ENCODE measurements at places on chromosomes 12 and 14.

- DNase-seq = no peak
Observed at GRCh38 chr12:51815571-51815970, 32.9 kb downstream of the FIGNL2 start.

DNA sequence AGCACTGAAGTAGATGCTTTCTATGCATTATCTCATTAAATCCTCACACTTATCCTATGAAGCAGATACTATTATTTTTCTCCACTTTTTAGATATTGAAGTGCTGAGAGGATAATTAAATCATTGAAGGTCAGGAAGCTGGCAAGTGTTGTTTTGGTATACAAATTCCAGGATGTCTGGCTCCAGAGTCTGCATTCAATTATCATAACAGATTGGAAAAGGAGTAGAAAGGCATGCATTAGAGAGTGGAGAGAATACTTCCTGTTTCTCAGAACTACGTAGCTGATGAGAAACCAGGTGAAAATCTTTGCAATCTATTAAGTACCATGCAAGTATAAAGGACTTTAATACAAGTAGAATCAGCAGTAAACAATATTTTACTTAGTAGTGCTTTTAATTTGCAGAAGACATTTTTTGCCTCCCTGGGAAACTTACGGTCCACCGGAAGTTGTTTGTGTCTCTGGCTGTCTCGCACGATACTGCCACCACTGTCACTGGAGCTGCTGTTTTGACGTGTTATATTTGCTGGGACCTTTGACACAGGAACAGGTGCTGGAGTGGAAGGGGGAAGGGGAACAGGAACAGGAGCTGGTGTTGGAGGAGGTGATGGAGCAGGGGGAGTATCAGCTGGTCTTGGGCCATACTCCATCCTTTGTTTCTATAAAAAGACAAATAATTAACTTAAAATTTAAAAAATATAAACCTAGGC is 158.0 kb downstream of the EPS8 start:
- no peak for DNase-seq

- DNase-seq = no peak
Observed at GRCh38 chr12:90672081-90672480, 282.9 kb downstream of the CCER1 start.

DNA sequence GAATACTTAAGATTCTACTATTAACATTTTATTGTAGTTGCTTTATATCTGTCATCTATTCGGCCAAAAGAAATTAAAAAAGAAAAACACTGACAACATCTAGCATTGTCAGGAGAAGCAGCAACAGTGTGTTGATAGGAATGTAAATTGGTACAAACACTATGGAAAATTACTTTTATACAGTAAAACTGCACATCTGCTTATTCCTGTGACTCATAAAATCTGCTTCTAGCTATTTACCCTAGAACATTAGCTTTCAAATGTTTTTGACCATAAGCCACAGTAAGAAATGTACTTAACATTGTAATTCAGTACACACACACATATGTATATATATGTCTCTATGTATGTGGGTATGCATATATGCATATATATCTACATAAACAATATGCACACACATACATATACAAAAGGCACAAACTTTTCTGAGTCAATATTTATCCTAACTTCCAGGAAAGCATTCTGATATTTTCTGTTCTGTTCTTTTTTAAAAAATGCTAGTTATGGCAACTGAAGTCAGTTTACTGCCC is 278.9 kb upstream of the GARIN2 start:
- no peak for DNase-seq

- peak; percentile 43 for DNase-seq
Observed at GRCh38 chr12:107027636-107028053, 40.7 kb upstream of the MTERF2 start.

DNA sequence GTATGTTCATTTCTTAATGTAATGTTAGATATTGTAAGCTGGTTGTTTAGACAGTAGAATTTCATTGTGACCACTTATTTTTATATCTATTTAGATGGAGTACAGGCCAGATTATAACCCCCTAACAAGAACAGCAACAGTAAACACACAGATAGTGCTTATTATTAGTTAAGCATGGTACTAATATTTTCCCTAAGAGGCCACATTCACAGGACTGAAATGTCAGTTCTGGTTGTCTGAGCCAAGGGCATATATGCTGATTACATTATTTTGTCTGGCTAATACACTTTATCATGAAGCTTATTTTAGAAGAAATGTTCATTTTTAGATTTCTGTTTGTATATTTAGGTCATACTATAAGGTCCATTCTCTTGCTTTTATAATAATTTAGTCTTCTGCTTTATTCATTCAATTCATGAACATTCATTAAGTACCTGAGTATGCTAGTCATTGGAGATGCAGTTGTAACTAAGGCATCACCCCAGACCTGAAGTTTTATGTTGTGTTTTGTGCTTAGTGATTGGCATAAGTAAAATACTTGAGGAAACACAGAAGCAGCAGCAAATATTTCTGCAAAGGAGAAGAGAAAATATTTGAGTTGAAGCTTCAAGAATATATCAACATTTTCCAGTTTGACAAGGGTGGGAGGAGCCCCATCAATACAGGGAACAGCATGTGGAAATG is 413.7 kb downstream of the RAD51B start:
- no peak for DNase-seq

GRCh38 chr12:11719678-11720099 is 70.2 kb downstream of the ETV6 start:
- DNase-seq = peak; percentile 81

GRCh38 chr14:64098120-64098519 is 196.1 kb downstream of the ESR2 start:
- no peak for DNase-seq

DNA sequence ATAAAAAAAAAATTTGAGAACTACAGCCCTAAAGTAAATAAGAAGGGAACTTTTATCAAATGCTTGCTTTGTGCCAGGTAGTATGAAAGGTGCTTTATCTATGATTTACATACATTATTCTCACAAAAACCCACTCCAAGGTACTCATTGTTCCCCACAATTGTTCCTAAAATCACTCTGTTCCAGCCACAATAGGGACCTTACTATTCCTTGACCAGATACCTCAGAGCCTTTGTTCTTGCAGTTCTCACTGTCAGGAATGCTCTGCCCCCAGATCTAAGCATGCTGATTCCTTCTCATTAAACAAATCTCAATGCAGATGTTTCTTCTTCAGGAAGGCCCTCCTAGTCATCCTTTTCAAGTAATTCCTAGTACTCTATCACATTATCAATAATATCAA is 60.2 kb downstream of the PPP1R12A start:
- no peak for DNase-seq

GRCh38 chr14:74942181-74942580 is 13.2 kb downstream of the PGF start:
- DNase-seq = no peak

DNA sequence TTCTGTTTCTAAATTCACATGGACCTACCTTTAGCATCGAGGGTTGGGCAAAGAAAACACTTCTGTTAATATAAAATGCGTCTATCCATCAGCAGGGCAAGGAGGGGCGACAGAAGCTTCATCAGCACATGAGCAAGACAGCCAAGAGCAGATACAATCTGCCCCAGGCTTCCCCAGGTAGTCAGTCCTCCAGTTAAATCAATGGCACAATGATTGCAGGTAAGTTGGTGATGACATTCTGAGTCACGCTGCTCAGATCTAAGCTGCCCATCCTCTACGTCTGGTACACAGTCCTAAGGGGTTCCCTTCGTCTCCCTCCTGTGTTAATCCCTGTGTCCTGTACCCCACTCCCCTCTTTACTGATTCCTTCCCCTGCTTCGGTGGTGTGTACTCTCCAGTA is 38.8 kb downstream of the MAP3K9 start:
- DNase-seq = no peak
